ENCODE measurements at places on chromosomes 3 and 15. TPM values are rescaled to one million over a fixed set of nuclear protein-coding genes. Genes with fewer than 3 reads are reported as not detected.
A peak's percentile ranks its signal among the peaks of the same experiment; 100 is the strongest.

The BUB1B gene
- total RNA-seq, result 96.6 TPM

The KBTBD12 gene
- not detected for total RNA-seq

The SAMMSON gene
- not detected for total RNA-seq

The CAPN3 gene
- 2.7 TPM for total RNA-seq

The CMTM8 gene
- total RNA-seq, result 4.4 TPM

The TRIM42 gene
- not detected for total RNA-seq

The RBPMS2 gene
- total RNA-seq, result 40.5 TPM

The SLC6A20 gene
- total RNA-seq, result not detected

The AADACL2 gene
- not detected for total RNA-seq

GRCh38 chr3:16132928-16133327, 41.6 kb upstream of the GALNT15 start:
- no peak overlapping the region for H3K4me3 ChIP-seq
- H3K27me3 ChIP-seq, result no peaks in the 10 kb centered on the region
- no peak for DNase-seq
- no peaks in the 10 kb centered on the region for H3K36me3 ChIP-seq

DNA sequence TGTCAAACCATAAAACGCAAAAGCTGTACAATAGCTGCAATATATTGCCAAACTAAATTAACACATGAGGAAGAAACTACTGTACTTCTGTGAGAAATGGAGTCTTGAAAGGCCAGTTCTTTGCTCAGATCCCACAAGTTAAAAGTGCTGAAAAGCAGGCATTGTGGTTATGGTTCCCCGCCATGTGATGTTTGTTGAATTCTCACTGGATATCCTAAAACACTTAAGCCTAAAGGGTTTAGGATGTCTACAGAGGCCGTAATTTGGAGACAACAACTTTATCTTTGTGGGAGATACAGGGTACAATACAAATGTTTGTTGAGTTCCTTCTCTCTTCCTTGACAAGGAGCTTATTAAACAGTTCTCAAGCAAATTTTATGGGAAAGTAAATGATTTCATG, 53.2 kb downstream of the TMEM212 start:
- no peak for DNase-seq
- no peaks in the 10 kb centered on the region for H3K36me3 ChIP-seq
- no peak overlapping the region for H3K4me3 ChIP-seq
- peaks cover 18% of the 10 kb centered on the region for H3K4me1 ChIP-seq

GRCh38 chr3:57444469-57444868, 99.7 kb downstream of the DNAH12 start:
- no peaks in the 10 kb centered on the region for H3K36me3 ChIP-seq
- H3K4me3 ChIP-seq, result no peak overlapping the region
- no peaks in the 10 kb centered on the region for H3K27me3 ChIP-seq
- H3K4me1 ChIP-seq, result peaks cover 4% of the 10 kb centered on the region

- H3K4me1 ChIP-seq, result no peaks in the 10 kb centered on the region
- H3K27ac ChIP-seq, result no peak overlapping the region
- no peaks in the 10 kb centered on the region for H3K27me3 ChIP-seq
- no peak for DNase-seq
- H3K4me3 ChIP-seq, result no peak overlapping the region
Measured at GRCh38 chr3:195873971-195874370, 34.4 kb downstream of the TNK2 start.

DNA sequence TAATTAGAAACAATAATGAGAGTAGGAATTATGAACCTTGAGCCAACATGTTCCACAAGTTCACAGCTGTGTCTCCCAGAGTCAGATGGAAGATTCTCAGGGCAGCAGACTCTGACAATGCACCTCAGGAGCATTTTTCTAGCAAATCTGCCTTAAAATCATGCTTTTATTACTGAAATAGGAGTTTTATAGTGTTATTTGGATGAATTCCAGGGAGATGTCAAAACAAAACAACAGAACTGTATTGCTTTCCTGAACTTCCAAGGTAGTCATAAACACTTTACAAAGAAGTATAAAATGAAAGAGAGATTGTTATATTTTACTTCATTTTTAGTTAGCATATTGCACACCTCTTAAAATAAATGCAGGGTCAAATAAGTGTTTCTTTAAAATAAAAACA, 77.0 kb downstream of the P3H2 start:
- no peaks in the 10 kb centered on the region for H3K27me3 ChIP-seq
- H3K36me3 ChIP-seq, result no peaks in the 10 kb centered on the region
- no peak overlapping the region for H3K4me3 ChIP-seq
- no peak overlapping the region for H3K27ac ChIP-seq
- peaks cover 5% of the 10 kb centered on the region for H3K4me1 ChIP-seq

DNA sequence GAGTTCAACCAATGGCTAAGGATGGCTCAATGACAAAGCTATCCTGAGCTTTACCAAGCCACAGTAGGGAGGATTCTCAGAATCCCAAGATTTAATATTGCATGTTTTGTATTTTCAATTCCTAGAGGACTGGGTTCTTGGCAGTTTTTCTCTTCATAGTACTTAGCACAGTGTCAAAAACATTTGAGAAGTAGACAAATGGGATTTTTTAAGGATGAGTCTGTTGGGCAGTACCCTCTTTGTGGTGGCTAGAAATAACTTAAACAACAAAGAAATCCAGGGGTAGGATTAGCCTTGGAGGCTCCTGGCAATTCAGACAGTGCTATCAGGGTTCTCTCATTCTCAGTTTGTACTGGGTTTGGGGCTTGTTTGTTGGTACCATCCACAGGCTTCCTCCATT, 212.8 kb upstream of the RORA start:
- no peak overlapping the region for H3K4me3 ChIP-seq
- no peak for DNase-seq
- peaks cover 9% of the 10 kb centered on the region for H3K4me1 ChIP-seq
- H3K36me3 ChIP-seq, result no peaks in the 10 kb centered on the region
- no peaks in the 10 kb centered on the region for H3K27me3 ChIP-seq

DNA sequence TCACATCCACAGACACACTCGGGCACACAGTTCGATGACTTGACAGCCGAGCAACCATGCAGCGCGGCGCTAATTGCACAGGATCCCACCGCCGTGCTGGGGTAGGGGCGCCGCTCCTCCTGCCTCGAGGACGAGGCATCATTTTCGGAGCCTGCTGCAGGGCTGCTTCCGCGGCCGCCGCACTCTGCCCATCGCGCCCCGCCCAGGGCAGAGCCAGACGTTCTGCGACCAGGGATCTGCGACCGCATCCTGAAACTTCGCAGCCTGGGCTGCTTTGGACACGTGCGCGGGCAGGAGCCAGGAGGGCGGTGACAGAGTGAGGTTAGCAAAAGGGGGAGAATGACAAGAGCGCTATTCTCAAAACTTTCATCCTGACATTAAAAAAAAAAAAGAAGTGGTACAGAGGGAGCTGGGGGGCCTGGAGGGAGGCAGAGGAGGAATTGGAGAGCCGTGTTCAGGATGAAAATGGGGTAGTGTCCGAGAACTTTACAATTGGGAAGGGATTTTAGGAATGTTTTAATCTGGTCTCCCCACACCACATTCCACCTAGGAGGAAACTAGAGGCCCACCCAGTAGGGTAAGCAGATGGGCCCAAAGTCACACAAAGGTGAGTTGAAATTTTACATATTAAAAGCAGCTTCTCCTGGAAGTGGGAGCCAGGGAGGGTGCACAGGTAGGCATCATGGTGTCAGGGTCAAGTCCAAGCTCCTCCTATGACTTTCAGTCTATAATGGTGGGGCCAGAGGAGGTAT, 15.9 kb downstream of the IGDCC3 start:
- peak overlapping the region; percentile 48 for H3K4me3 ChIP-seq
- no peaks in the 10 kb centered on the region for H3K27me3 ChIP-seq
- H3K27ac ChIP-seq, result no peak overlapping the region
- DNase-seq, result no peak

DNA sequence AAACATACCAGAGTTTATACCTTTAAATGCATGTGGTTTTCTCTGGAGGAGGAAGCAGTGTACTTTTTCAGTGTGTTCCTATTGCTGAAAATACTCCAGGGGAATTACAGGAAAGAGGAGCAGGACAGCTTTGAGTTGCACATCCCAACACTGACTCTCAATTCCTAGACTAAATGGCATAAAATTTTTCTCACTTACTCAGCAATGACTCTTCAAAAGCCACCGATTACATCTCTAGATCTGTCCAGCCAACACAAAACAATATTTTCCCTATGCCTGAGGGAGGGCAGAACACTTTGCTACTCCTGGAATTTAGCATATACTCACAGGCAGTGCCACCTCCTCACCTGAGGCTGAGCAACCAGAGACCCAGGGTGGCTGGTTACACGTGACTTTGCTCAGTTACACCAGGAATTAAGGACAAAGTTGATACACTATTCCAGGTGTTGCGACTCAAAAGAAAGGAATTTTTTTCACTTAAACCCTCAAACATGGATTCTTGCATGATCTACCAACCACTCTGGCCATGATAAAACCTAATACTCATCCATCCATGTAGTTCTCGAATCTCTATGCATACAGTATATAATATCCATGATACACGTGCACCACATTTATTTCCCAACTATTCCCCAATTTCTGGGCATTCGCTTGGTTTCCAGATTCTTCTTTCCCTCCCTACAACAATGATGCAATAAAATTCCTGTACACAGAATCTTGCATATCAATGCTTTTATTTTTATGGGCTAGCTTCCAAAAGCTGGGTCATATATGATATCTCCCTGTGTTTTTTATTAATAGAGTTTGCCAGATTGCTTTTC, 194.6 kb downstream of the THRB start:
- no peak overlapping the region for H3K27ac ChIP-seq
- no peaks in the 10 kb centered on the region for H3K36me3 ChIP-seq
- H3K4me1 ChIP-seq, result peaks cover 6% of the 10 kb centered on the region
- H3K27me3 ChIP-seq, result no peaks in the 10 kb centered on the region

- DNase-seq, result no peak
- no peaks in the 10 kb centered on the region for H3K4me1 ChIP-seq
- H3K36me3 ChIP-seq, result no peaks in the 10 kb centered on the region
- no peaks in the 10 kb centered on the region for H3K27me3 ChIP-seq
- H3K4me3 ChIP-seq, result no peak overlapping the region
Measured at GRCh38 chr3:148238421-148238821, 459.3 kb upstream of the AGTR1 start.

GRCh38 chr3:34882764-34883163, 756.6 kb upstream of the ARPP21 start:
- H3K27me3 ChIP-seq, result no peaks in the 10 kb centered on the region
- no peak overlapping the region for H3K4me3 ChIP-seq

DNA sequence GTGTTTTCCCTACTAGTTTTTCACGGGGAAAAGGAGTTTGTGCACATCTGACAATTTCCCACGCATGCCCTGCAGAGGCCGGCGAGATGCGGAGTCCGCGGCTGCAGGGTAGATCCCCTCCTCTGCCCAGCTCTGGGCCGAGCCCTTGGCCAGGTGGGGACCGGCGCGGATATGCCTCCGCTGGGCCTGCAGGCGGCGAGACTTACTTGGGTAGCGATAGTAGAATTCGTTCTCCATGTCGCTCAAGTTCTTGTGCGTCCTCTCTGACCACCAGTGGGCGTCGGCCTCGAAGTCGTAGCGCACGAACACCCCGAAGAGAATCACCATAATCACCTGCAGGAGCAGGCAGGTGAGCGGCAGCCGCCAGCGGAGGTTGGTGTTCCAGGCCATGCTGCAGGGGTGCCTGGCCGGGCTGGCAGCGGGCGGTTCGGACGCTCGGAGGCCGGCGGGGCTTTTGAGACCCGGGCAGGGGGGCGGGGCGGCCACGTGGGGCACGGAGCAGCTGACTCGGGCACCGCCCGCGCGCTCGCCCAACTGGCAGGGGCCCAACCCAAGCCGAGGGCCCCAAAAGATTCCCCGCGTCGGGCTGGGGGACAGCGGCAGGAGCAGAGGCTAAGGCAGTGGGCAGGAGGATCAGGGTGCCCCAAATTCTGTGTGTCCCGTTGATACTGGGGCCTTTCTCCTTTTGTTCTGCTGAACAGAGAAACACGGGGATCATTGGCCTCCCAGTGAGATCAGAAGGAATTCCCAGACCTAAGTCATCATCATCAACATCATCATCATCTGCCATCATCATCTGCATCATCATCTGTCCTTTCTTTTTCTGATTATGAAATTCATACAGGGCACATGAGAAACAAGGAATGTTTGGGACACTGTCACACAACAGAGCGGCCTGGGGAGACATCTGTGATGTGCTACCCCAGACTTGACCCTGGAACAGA, at the start of gene RHCG:
Gene RHCG, minus strand, starts transcription at position 429 of the 944 bp plus-strand sequence. Its CDS starts 39 bp downstream, at position 390.
- H3K36me3 ChIP-seq, result no peaks in the 10 kb centered on the region
- H3K4me1 ChIP-seq, result peaks cover 8% of the 10 kb centered on the region
- peak; percentile 42 for DNase-seq
- H3K27me3 ChIP-seq, result peaks cover 71% of the 10 kb centered on the region
- no peak within 1 kb of the TSS for H3K27ac ChIP-seq

- no peak overlapping the region for H3K27ac ChIP-seq
- no peak for DNase-seq
- no peaks in the 10 kb centered on the region for H3K27me3 ChIP-seq
Measured at GRCh38 chr3:23691357-23691895, 114.3 kb upstream of the UBE2E1 start.

DNA sequence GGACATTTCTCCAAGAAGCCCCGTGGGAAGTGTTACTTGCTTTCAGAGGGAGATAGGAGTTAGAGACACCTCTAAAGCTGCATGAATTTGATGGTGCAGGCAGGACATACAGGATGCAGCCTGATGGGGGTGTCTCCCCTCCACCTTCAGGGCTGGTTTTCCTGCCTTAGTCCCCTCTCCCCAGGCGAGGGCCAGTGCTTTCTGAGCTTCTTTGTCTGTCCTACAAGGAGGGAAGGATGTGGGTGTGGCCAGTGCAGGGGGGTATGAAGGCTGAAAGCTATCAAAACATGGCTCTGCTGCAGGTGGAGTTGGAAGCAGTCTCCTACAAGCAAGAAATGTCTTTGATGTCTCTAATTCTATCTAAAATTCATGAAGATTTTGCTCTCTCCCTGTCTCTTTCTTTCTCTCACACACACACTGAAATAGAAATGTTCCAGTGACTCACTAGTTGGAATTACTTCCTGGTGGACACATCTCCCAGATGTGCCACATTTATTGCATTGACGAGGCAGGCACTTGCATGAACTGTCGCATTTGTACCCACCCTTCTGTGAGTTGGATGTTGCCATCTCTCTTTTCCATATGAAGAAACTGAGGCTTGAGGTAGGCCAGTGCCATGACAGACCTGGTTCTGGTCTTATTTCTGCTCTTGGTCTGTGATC, 13.9 kb upstream of the PODXL2 start:
- peaks cover 41% of the 10 kb centered on the region for H3K36me3 ChIP-seq
- no peaks in the 10 kb centered on the region for H3K27me3 ChIP-seq
- H3K27ac ChIP-seq, result peak overlapping the region; percentile 91
- no peak overlapping the region for H3K4me3 ChIP-seq
- DNase-seq, result no peak

DNA sequence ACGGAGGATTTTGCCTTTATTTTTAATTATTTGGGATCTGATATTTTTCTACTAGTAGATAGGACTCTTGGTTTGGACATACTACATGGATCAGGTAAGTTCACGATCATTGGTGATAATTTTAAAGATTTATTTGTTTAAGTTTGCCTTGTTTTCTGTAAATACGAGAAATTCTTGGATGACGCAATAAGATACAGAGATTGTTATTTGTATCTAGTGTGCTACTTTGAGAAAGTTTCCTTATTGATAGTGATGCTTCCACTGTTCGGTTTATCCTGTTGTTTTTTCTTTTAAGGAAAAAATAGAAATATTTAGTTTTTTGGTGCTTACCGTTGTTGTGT, 577 bp downstream of the CHD2 start:
- peaks cover 40% of the 10 kb centered on the region for H3K36me3 ChIP-seq
- DNase-seq, result no peak
- H3K4me1 ChIP-seq, result peaks cover 60% of the 10 kb centered on the region
- H3K27ac ChIP-seq, result peak overlapping the region; percentile 100
- peaks cover 18% of the 10 kb centered on the region for H3K27me3 ChIP-seq
- peak overlapping the region; percentile 95 for H3K4me3 ChIP-seq

- H3K36me3 ChIP-seq, result peaks cover 16% of the 10 kb centered on the region
- no peaks in the 10 kb centered on the region for H3K27me3 ChIP-seq
- DNase-seq, result no peak
- H3K27ac ChIP-seq, result no peak overlapping the region
Measured at GRCh38 chr3:124441766-124442165, 288.5 kb upstream of the UMPS start.

GRCh38 chr3:89402051-89402450, 294.6 kb downstream of the EPHA3 start:
- H3K4me1 ChIP-seq, result no peaks in the 10 kb centered on the region
- H3K4me3 ChIP-seq, result no peak overlapping the region
- H3K27ac ChIP-seq, result no peak overlapping the region
